Ammon's horn (tissue), 1 donor: ENCODE measurements at places on chromosomes 1 and 21.

DNA sequence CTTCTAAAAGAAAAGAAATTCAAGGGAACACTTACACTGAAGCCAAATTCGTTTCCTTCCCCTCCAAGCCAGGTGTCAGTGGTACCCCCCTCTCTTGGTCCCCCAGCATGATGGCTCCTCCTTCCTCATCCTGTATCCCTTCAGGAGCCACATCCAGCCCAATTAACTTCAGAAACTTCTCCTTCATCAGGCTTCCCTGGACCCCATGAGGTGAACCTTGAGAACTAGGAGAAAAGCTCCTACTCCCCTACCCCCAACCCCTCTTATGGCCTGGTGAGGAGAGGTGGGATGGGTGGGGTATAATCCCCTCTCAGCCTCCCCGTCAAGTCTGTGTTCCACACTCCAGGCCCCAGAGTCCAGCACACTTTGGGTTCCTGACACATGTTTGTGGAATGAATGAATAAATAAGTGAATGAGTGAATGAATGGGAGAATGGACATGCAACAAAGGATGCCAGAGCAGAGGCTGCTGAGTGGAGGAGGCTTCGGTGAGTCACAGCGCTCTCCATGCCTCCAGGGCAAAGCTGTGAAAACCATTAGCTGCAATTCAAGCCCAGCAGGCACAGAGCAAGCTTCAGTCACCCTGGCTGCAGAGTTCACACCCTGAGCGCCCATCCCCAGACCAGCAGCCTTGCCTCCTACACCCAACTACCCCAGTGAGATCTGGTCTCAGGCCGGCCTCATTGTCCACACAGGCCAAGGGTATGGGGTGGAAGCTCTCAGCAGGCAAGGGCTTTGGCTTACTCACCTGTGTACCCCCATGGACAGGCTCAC is 43.8 kb downstream of the BATF3 start:
- DNase-seq, result no peak

DNA sequence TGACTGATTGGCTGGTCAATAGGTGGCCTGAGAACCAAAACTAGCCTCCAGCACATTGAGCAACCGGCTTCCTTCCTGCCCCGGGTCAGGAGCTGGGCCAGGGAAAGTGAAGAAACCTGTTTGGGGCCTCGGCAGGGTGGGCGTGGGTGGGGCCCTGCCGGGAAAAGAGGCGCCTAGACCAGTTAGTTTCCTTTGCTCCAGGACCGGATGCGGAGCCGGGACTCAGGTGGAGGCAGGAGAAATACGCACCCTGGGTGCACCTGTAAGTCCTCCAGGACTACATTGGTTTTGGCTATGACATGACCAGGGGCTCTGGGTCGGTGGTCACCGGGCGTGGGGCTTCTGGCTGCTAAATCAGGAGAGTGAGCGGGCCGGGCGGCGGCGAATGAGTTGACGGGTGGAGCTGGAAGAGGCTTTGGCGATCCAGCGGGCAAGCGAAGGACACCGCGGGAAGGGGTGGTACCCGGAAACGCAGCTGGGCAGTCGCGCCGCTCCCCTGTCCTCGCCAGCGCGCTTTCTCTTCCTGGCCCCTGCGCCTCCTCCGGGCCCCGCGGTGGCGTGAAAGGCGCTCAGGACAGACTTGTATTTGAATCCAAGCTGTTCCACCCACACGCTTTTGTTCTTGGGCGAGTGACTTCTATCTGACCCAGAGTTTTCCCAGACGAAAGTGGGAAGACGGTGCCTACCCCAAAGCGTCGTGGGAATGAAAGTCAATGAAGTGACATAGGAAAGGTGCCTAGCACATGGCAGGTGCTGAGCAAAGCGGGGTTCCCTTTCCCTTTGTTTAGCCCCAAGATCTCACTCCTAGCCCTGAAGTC is 30.6 kb upstream of the JUN start:
- no peak for DNase-seq

DNA sequence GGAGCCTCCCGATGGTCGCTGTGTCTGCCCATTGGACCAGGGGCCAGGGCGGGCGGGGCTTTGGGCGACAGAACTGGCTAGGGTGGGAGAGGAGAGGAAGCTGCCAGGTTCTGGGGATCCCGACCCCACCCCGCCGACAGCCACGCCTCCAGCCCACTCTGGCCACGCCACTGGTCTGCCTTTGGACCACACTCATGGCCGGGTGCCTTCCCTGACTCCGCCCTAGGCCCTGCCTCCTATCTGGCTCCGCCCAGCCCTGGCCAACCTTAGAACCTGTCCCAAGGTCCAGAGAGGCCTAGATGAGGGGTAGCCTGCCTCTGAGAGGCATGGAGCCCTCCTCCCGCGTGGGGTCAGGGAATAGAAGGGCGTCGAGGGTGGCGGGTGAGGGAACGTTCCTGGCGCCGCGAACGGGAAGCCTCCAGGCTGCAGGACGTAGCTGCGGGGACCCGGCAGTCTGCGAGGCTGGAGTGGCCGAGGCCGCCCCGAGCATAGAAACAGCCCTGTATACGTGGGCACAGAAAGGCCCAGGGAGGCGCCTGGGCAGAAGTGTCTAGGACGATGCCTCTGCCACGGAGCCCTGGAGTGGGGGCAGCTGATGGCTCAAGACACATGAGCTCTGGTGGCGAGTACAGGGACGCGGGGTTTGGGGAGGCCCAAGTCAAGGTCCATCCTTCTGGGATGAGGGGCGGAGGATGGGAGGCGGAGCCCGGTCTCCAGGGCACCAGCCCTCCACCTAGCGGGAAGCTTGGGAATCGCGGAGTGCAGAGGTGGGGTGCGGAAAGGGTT is 11.5 kb upstream of the COL16A1 start:
- DNase-seq, result peak; percentile 90

GRCh38 chr1:81978945-81979344 is 178.2 kb downstream of the ADGRL2 start:
- no peak for DNase-seq

DNA sequence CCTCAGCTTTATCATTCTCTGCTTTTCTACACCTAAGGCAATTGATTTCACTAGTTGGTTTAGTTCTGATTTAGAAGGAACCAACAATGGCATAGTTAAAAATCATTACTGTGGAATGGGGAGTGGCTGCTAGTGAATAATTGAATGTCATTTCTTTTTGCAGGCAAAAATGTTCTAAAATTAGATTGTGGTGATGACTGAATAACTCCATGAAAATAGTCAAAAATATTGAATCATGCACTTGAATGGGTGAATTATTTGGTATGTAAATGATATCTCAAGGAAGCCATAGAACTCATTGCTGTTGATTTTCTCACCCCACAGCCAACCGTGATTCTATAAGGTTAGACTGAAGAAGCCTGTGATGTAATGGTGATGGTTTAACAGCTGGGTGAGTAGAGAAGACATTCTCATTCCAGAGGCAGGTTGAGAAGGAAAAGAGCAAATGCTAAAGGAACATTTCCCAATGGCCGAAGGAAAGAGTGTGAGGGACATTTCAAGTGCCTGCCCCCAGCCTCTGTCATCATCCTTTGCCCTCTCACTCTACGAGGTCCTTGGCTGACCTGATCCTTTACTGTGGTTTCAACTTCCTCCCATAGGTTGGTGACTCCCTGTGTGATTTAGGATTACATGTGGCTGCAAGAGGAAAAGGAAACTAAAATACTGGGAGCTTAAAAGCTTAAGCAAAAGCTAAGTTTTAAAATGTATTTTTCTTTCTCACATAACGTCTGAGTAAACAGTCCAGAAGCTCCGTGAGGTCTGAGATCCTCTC is 12.5 kb downstream of the OVAAL start:
- no peak for DNase-seq

DNA sequence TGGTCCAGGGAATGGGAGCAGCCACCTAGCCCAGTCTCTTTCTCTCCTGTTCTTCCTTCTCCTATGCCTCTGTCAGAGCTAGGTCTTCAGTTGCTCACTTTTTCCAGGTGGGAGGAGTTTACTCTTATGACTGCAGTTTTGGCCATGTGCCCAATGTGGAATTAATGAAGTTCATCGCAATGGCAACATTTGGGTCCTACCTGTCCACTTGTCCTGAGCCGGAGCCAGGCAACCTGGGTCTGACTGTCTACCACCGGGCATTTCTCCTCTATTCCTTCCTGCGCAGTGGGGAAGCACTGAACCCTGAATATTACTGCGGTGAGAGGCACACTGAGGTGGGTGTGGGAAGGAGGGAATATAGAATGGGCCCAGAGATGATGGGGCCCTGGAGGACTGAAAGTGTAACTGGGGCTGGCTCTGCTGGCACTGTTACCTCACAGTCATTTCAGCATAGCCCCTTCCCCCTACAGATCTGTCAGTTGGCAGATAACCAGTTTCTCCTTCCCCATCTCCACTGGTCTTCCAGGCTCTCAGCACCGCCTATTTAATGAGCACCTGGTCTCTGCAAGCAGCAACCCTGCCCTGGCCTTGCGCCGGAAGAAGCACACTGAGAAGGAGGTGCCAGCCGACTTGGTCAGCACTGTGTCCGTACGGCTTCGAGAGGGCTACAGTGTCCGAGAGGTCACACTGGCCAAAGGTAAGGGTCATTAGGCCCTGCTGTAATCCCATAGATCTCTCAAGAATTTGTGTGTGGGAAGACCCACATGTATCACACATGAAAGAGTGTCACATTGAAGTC is 30.1 kb downstream of the SZT2 start:
- no peak for DNase-seq

DNA sequence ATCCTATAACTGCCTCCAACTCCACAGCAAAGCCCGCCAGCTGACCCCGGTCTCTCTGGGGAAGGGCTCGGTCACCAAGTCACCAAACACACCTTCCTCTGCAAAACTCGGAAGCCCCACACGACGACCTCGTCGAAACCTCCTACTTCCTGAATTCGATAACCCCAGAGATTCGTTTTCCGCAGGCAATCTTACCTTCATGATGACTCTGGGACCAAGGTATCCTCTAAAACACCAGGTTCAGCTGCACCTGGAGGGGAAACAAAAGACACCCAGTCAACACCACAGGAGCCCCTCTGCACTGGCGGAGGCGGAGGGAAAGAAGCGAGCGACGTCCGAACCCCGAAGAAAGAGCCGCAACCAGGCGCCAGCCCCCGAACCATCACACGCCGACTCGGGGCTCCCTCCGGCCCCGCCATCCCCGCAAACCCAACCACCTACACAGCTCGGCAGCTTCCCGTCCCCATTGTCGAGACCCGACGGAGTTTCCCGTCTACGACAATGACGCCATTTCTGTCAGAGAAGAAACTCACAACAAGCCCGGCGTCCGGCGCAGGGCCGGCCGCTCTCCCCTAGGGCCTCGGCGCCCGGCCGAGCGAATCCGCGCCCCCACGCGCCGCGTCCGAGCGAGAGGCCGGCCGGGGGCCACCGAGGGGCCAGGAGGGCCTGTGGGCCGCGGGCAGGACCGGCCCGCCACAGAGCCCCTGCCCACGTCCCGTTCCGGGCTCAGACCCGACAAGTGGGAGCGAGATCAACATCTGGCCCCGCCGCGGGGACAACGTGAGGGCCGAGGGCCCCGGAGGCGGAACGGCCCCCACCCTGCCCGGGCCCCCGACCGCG is 1.0 kb downstream of the ARID4B start:
- DNase-seq, result peak; percentile 29

DNA sequence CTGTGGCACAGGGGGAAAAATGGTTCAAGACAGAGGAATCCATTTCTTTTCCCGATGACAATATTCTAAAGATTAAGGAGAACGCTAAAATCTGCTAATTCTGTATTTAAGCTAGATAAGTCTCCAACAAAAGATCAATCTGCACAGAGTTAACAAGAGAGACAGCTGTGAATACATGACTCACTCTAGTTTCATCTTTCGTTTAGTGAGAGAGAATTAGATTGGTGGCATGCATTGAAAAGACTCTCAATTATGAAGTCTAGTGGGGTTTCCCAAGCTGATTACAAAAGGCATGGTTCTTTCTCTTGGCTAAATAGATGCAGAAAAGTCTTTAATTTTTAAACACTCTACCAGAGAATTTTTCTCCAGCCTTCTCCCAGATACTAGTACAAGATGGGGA is 34.4 kb downstream of the CAPN9 start:
- peak; percentile 48 for DNase-seq

DNA sequence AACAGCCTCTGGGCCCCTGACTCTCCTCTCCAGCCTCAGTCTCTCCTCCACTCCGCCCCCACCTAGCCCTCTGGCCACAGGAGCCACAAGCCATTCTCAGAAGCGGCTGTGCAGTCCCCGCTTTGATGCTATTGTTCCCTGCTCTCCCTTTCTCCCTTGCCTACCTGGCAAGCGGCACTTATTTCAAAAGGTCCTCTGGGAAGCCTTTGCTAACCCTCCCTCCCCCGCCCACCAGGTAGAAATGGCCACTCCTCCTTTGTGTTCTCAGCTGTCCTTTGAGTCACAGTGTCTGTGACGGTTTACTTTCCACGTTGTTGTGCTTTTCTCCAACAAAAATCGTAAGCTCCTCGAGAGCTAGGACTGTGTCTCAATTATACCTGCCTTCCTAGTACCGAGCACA is 338.4 kb upstream of the PROX1 start:
- DNase-seq, result no peak

GRCh38 chr1:85028151-85028550 is 20.1 kb downstream of the MCOLN3 start:
- DNase-seq, result no peak

DNA sequence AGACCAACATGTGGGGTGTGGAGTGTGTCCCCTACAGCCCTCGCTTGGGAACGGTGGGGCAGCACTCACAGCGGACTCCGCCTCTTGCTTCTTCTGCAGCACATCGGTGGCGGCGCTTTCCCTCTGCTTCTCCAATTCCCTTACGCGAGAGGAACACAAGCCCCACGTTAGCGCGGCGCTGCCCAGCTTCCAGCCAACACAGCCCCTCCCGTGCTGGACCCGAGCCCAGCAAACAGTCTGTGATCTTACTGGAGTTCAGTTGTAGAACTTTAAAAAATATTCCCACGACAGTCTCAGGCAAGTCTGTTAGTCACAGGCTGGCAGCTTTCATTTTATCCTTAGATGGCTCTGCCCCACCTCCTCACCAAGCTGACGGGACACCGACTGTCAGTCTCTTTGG is 13.6 kb downstream of the THAP3 start:
- DNase-seq, result peak; percentile 89

DNA sequence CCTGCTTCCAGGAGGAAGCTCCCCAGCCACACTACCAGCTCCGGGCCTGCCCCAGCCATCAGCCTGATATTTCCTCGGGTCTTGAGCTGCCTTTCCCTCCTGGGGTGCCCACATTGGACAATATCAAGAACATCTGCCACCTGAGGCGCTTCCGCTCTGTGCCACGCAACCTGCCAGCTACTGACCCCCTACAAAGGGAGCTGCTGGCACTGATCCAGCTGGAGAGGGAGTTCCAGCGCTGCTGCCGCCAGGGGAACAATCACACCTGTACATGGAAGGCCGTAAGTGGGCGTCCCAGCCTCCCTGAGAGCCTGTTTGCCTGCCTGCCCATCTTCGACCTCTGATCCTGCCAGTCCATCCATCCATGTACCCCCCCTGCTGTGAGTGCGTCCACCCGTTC is 3.6 kb downstream of the ECM1 start:
- no peak for DNase-seq

DNA sequence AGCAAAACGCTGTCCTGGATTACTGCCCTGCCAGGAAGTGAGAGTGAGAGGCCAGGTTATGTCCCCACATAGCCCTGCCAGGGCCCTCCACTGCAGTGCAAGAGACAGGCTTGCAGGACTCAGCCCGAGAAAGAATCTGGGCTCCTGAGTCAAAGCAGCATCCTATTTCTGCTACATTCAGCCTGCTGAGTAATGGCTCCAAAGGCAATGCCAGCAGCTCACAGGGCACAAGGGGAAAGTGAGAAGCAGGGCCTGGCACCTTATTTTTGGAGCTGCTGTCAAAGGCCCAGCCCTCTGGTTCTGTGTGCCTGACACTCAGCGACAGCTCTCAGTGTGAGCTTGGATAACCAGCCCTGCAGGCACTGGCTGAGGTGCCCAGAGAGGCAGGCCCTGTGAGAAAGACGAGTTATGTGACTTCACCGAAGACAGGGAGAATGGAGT is 83.9 kb downstream of the DTL start:
- DNase-seq, result no peak
